ENCODE measurements at places on chromosomes 5 and 9.
A peak's percentile ranks its signal among the peaks of the same experiment; 100 is the strongest.

- DNase-seq = no peak
Observed at GRCh38 chr9:18688581-18689565, 214.9 kb downstream of the ADAMTSL1 start.

- peak; percentile 19 for DNase-seq
Observed at GRCh38 chr9:122988920-122989621, 44.4 kb upstream of the GPR21 start.

- DNase-seq = no peak
Observed at GRCh38 chr5:128224336-128224735, 140.8 kb downstream of the SLC12A2 start.

GRCh38 chr5:42880496-42881150, 68.9 kb upstream of the SELENOP start:
- no peak for DNase-seq
